ENCODE measurements at places on chromosomes 3 and 15.

- no peak for DNase-seq
Observed at GRCh38 chr15:42118650-42119445, 24.5 kb upstream of the PLA2G4D start.

- no peak for DNase-seq
Observed at GRCh38 chr3:26712211-26713026, 89.8 kb downstream of the LRRC3B start.

GRCh38 chr15:92619145-92620101, 36.2 kb downstream of the FAM174B start:
- DNase-seq, result no peak

DNA sequence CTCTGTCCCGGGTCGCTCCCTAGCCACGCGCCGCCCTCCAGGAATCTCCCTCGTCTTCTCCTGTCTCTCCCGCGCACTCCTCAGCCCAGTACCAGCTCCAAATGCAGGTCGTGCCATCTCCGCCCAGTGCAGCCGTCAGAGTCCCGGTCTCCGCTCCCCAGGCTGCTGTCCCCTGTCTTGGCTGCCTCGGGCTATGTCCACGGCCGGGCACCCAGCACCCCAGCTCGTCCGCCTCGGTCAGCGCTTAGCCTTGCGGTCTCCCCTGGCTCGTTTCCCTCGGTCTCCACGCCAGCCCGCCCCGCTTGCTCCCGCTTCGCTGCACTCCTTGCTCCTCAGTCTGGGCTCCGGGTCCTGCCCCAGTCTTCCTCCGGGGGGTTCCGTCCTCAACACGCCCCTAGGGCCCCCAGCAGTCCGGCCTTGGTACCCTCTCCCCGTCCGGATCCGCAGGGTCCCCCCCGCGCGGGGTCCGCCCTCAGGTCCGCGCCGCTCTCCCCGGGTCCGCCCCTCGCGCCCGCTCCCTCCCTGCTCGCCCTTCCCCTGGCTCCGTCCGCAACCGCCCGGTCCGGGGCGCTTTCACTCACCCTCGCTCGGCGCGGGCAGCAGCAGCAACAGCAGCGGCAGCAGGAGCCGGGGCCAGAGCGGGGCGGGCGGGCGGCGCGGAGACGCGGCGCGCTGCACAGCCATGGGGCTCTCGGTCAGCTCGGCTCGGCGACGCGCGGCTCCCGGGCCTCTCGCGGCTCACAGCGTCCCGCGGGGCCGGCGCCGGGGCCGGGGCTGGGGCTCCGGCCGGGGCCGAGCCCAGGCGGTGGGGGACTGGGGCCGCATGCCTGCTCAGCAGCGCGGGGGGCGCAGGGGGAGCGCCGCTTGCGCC, 462 bp downstream of the IGDCC3 start:
- no peak for DNase-seq
